ENCODE measurements at places on chromosomes 2 and 18. TPM values are rescaled to one million over a fixed set of nuclear protein-coding genes. Genes with fewer than 3 reads are reported as not detected.

CACNB4 gene
- total RNA-seq: 0.10 TPM

RRM2 gene
- total RNA-seq: 144 TPM

KCNIP3 gene
- total RNA-seq: 4.1 TPM

IL36A gene
- total RNA-seq: not detected

C2orf74 gene
- total RNA-seq: 34.5 TPM

HMSD gene
- not detected for total RNA-seq

NAT8 gene
- total RNA-seq: not detected

KYNU gene
- 31.6 TPM for total RNA-seq

POLR1B gene
- 21.3 TPM for total RNA-seq

RND3 gene
- total RNA-seq: 41.7 TPM

SNX17 gene
- 191 TPM for total RNA-seq

TBR1 gene
- total RNA-seq: not detected

ZNF2 gene
- 7.0 TPM for total RNA-seq

NYAP2 gene
- total RNA-seq: not detected

SERPINB11 gene
- total RNA-seq: not detected

GALNT14 gene
- 3.2 TPM for total RNA-seq

GALR1 gene
- total RNA-seq: not detected

PUM2 gene
- total RNA-seq: 25.0 TPM

MTX2 gene
- 60.8 TPM for total RNA-seq

AQP4 gene
- total RNA-seq: not detected

C18orf54 gene
- total RNA-seq: 7.6 TPM

SLC9A2 gene
- total RNA-seq: not detected

PCARE gene
- not detected for total RNA-seq

CSRNP3 gene
- not detected for total RNA-seq

SNRPD1 gene
- total RNA-seq: 30.6 TPM

CNDP1 gene
- total RNA-seq: not detected

PRKCE gene
- 30.2 TPM for total RNA-seq

GALNT1 gene
- 37.1 TPM for total RNA-seq

ASB18 gene
- total RNA-seq: not detected

RESP18 gene
- not detected for total RNA-seq

CDH7 gene
- total RNA-seq: not detected

PPP1R1C gene
- total RNA-seq: 4.2 TPM

NPPC gene
- total RNA-seq: 0.59 TPM

RNF152 gene
- 7.0 TPM for total RNA-seq

PLCL1 gene
- not detected for total RNA-seq

GAREM1 gene
- 0.29 TPM for total RNA-seq

IL1RL2 gene
- 0.39 TPM for total RNA-seq

EGR4 gene
- not detected for total RNA-seq

GDF7 gene
- not detected for total RNA-seq

CFC1 gene
- total RNA-seq: not detected

SMYD5 gene
- 21.5 TPM for total RNA-seq

ARHGEF4 gene
- total RNA-seq: 2.2 TPM

CNRIP1 gene
- total RNA-seq: 53.9 TPM

COL3A1 gene
- 33.6 TPM for total RNA-seq

ACOXL gene
- not detected for total RNA-seq

RNU2-63P gene
- total RNA-seq: not detected

FSIP2 gene
- 0.78 TPM for total RNA-seq

CTAGE1 gene
- total RNA-seq: 1.3 TPM

PLB1 gene
- total RNA-seq: 1.6 TPM

C2orf15 gene
- total RNA-seq: 0.24 TPM

HOXD9 gene
- 1.4 TPM for total RNA-seq

ANKRD23 gene
- 1.8 TPM for total RNA-seq

DLGAP1 gene
- total RNA-seq: not detected

AKAIN1 gene
- total RNA-seq: not detected

SFXN5 gene
- total RNA-seq: 8.7 TPM

PID1 gene
- 15.9 TPM for total RNA-seq

APCDD1 gene
- total RNA-seq: 4.7 TPM

TLX2 gene
- 4.2 TPM for total RNA-seq

Measured in RPMI7951 (cell line).